ENCODE measurements at places on chromosomes 2 and 18.

GRCh38 chr2:15866563-15867193, 73.7 kb upstream of the MYCN start:
- no peak for DNase-seq

DNA sequence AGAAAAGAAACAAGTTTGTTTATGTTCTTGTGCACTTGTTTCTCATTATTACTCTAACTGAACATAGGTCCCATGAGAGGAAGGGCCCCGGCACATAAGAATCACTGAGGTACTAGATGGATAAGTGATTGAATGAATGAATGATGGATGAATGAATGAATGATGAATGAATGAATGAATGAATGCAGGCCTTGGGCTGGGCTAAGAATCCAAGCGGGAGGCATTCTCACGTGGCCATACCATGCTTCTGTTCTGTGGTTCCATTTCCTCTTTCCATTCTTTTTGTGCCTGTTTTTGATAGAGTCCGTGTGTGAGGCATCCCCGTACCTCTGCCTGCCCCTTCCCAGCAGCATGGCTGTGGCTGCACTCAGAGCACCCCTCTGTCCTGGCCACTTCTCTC, 94.8 kb downstream of the SH3BP4 start:
- DNase-seq = no peak

GRCh38 chr2:85601771-85602475, 575 bp downstream of the TMEM150A start:
- DNase-seq = no peak

DNA sequence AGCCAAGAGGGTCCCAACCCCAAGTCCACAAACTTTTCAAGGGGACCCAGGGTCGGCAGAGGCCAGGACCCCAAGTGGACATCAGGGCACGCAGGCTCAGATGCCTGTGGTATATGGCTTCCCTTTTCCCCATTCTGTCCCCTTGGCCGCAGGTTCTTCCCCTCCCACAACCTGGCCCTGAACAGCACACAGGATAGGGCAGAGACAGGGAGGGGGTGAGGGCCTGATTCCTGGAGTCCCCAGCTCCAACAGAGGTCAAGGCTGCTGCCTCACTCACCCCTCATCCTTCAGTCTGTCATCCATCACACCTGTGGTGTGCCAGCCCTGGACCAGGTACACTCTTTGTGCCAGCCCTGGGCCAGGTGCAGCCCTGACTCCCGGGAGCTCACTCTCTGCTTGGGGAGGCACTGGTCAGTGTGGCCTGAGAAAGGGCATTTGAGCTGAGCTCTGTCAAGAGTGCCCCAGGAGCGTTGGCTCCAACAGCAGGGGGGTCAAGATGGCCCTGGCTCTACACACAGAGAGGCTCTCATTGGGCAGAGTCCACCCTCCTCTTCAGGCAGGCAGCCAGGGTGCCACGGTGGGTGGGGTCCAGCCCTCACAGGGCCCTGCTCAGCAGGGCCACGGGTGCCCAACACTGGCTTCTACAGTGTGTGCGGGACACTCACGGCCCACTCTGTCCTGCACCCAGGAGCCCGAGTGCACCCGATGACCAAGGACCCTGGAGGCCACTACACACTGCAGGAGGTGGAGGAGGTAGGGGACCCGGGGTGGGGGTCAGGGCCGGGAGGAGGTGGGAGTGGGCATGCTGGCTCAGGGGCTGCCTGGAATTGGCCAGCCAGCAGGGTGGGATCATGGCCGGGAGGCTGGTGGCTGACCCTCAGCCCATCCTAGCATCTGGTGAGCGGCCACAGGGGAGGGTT, 1.6 kb downstream of the AGXT start:
- no peak for DNase-seq

- no peak for DNase-seq
These were observed 36.1 kb downstream of the SLC40A1 start for GRCh38 chr2:189544318-189545042.

- no peak for DNase-seq
These were observed 761.9 kb downstream of the SATB2 start for GRCh38 chr2:198695879-198696278.

DNA sequence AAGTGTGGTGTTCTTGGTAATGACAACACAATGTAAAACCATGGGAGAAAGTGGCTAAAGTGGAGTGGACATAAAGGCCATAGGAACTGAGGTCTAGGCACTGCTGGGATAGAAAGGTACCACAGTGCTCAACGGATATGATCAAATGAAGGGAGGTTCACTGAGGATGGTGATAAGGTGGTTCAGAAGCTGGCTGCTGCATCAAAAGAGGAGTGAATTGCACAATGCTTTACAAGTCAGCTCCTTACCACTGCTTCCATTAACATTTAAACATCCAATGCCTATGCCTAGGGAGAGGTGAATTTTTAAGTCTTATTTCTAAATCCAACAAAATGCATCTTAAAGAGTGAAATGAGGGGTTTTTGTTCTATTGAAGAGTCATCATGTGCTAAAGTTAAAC, 100.1 kb upstream of the ITGB6 start:
- DNase-seq = no peak

- DNase-seq = no peak
These were observed 12.5 kb downstream of the SETBP1 start for GRCh38 chr18:44693030-44693784.

Measured in NCI-H2171 treated with DMSO at 0.1 percent for 48 hours (cell line).